ENCODE measurements at places on chromosomes 3 and 15. TPM values are rescaled to one million over a fixed set of nuclear protein-coding genes. Genes with fewer than 3 reads are reported as not detected.

Gene SLC9A9
- 32.8 TPM for polyA plus RNA-seq

Gene GOLGA6L7
- not detected for polyA plus RNA-seq

Gene TM6SF1
- polyA plus RNA-seq: 35.4 TPM

Gene NANOGP8
- polyA plus RNA-seq: not detected

Gene TLR9
- polyA plus RNA-seq: not detected

Gene GATM
- 0.89 TPM for polyA plus RNA-seq

Gene VGLL3
- polyA plus RNA-seq: not detected

Gene P2RY13
- 80.0 TPM for polyA plus RNA-seq

DNA sequence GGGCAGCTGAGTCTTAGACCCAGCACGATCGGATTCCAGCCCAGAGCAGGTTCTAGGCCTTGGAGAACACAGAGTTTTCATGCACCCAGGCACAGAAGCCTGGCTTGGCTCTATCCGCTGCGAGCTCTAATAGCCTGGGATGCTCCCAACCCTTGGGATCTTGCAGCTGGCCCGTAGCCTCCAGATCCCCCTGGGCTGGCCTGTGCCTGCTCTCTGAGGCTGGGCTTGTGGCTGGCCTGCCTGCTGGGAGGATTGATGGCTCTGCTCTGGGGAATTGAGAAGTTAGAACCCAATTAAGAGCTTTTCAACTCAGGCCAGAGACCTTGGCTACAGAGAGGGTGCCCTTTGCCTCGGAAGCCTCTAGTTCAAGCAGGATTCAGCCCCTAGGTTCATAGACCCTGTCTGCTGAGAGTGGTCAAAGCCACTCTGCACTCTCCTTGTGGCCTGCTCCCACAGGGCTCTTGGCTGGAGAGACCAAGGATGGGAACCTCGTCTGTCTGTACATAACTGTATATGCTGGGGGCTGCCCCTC lies 64.4 kb downstream of the MAGEF1 start:
- H3K36me3 ChIP-seq: no peaks in the 10 kb centered on the region
- DNase-seq: no peak
- no peaks in the 10 kb centered on the region for H3K27me3 ChIP-seq
- H3K4me1 ChIP-seq: peaks cover 15% of the 10 kb centered on the region
- no peak overlapping the region for H3K4me3 ChIP-seq

DNA sequence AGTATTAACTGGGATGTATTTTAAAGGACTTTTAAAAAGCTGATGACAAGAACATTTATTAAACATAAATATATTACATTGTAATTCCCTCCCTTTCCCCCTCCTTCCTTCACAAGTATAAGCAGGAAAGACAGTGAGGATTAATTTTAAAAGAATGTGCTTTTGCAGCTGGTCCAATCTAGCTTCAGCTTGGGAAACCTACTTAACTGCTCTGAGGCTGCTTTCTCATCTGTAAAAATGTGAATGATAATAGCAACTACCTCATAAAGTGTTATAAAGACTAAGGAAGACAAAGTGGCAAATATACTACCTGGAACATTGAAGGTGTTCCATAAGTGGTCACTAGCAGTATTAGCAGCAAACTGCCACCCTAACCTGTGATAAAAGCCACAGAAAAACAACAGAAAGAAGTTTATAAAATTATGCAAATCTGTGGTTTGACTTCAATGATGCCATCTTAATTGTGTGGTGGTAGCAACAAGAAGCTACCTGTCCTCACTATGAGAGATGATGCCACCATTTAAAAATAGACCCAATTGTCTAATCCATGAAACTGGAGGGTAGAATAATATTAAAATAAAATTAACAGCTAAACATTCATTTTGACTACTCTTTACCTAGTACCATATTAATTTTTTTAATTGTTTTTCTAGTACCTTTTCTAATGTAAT lies 20.0 kb downstream of the DHX36 start:
- H3K36me3 ChIP-seq: peaks cover 100% of the 10 kb centered on the region
- no peaks in the 10 kb centered on the region for H3K4me1 ChIP-seq
- H3K27me3 ChIP-seq: no peaks in the 10 kb centered on the region
- no peak overlapping the region for H3K4me3 ChIP-seq
- DNase-seq: no peak

GRCh38 chr3:124364317-124365020 lies 365.8 kb upstream of the UMPS start:
- H3K36me3 ChIP-seq: no peaks in the 10 kb centered on the region
- no peaks in the 10 kb centered on the region for H3K27me3 ChIP-seq
- no peak overlapping the region for H3K4me3 ChIP-seq
- H3K4me1 ChIP-seq: no peaks in the 10 kb centered on the region

- peaks cover 19% of the 10 kb centered on the region for H3K4me1 ChIP-seq
- no peak overlapping the region for H3K27ac ChIP-seq
- H3K36me3 ChIP-seq: peaks cover 1% of the 10 kb centered on the region
- no peak overlapping the region for H3K4me3 ChIP-seq
Measured at GRCh38 chr3:158165730-158166129, 55.8 kb downstream of the RSRC1 start.

DNA sequence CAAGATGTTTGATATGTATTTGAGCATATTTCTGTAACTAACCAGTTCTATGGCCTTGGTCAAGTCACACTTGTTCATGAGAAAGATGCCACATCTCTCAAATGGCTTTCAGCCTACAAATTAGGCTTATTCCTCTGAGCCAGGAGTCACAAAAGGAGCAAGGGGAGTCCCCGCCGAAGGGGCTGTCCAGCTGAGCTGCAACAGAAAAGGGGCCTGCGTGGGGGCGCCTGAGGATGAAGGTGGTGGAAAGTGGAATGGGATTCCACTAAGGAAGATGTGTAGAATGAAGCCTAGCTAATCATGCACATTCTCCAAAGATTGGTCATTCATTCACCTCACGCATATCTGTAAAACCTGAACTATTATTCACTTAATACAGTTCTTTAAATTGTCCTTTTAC lies 19.1 kb downstream of the ALDH1L1 start:
- no peaks in the 10 kb centered on the region for H3K4me1 ChIP-seq
- H3K36me3 ChIP-seq: no peaks in the 10 kb centered on the region
- no peak overlapping the region for H3K4me3 ChIP-seq
- H3K27me3 ChIP-seq: peaks cover 7% of the 10 kb centered on the region
- DNase-seq: no peak

DNA sequence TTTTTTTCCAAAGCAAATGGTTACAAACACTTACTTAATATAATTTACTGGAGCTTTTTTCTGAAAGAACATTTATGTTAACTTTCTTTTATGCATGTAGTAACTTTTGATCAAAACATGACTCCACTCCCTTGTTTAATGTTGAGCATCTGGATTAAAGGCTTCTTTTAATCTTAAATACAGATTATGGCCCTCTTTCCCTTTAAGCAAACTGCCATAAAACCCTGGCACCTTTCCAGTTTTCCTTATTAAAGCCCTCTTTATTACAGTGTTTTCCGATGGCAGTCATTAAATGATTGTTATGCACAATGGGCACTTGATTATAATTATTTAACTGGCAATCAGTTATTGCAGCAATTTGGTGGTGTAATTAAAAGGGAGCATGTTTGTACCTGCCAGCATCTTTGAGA lies 167.0 kb downstream of the VGLL4 start:
- no peak overlapping the region for H3K27ac ChIP-seq
- no peaks in the 10 kb centered on the region for H3K27me3 ChIP-seq
- no peak overlapping the region for H3K4me3 ChIP-seq

Measured in CD14-positive monocyte (primary cell).